Stimulated activated CD8-positive, alpha-beta memory T cell treated with anti-CD3 and anti-CD28 coated beads, Interleukin-15, amount 100 ng/mL, for 4 hours (primary cell): ENCODE measurements at places on chromosomes 7 and 10.

DNA sequence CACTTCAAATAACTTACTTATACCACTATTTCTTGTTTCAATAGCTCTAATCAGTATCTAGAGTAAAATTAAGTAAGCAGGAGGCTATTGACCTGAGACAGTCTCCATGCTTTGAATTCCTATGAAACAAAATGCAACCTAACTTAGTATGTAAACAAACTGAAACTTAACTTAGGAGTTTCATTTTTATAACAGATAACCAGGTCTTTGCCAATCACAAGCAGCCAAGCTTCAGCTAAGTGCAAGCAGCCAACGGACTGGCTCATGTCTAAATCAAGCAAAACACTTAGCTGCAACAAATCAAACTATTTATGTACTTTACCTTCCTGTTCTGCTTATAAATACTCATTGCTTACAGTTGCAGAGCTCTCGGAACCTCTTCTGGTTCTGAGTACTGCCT lies 4.4 kb upstream of the GSTK1 start:
- DNase-seq, result no peak

DNA sequence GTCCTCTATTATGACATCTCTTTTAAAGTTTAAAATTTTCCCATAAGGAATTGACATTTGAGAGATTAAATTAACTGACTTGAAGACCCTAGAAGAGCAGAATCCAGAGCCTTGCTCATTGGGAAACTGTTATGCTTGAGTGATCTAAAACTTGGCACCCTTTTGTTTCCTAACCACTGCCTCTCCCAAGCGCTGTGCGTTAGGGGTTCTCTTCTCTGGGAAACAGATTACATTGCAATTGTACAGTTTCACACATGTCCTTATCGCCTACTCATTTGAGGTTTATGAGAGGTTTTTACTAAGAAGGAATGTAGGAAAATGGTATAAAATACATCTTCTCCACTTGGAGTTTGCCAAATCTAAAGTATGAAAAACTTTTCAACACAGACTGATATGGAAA lies 126.8 kb upstream of the AMPH start:
- DNase-seq, result no peak

GRCh38 chr7:28708033-28708951 lies 249.8 kb downstream of the TRIL start:
- no peak for DNase-seq

- no peak for DNase-seq
These were observed 16.7 kb upstream of the HMX3 start for GRCh38 chr10:123119081-123119480.

DNA sequence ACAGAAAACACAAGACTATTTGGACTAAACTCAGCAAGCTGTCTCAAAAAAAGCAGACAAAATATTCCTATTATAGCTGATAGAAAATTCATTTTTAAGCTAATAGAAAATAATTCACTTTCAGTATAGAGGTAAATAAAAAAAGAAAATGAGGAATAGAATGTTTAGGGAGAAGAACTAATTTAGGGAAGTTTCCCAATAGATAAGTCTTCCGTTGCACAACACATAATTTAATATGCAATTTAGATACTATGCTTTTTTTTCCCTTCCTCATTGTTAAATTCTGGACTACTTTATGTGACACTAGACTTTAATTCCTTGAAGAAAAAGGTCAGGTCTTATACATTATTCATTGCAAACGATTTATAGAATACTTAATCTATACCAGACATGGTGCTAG lies 10.3 kb downstream of the PNPLA8 start:
- no peak for DNase-seq

DNA sequence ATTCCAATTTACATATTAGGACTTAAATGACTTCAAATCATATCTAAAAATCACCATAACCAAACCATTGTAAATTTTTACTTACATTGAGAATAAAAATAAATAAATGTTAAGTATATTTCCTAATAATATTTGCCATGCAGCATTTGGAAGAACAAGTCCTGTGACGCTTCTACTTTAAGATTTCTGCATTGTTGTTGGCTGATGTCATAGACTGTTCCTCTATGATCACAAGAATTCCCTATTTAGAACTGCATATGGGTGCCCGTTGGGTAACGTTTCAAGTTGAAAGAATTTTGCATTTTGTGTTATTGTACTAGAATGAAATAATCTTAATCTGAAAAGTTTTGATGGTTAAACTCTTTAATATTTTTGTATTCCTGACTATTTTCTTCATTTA lies 5.1 kb upstream of the ITGB1 start:
- no peak for DNase-seq

GRCh38 chr7:41033500-41033899 lies 669.4 kb downstream of the INHBA start:
- DNase-seq, result no peak

DNA sequence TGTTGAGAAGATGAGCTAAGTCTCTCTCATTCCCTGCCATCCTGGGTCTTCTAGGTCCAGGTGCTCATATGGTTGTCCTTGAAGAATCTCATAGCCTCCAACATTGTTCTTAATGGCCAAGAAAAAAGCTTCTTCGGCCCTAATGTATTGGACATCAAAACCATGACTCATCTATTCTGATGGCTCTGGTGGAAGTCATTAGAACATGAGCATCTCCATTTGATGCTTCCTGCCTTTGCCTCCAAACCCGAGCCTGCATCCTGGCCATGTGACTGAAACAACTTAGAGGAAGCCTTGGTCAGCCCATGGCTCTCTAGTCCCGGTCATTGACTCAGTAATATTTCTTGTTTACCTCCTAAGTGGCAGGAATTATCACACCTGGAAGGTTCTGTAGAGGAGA lies 264.1 kb upstream of the FZD8 start:
- DNase-seq, result no peak

GRCh38 chr10:8052341-8052955 lies 2.0 kb upstream of the GATA3 start:
- DNase-seq, result no peak

GRCh38 chr7:118169146-118169545 lies 14.8 kb upstream of the LSM8 start:
- DNase-seq, result no peak

GRCh38 chr7:340200-340937 lies 50.4 kb downstream of the FOXL3 start:
- DNase-seq, result no peak

DNA sequence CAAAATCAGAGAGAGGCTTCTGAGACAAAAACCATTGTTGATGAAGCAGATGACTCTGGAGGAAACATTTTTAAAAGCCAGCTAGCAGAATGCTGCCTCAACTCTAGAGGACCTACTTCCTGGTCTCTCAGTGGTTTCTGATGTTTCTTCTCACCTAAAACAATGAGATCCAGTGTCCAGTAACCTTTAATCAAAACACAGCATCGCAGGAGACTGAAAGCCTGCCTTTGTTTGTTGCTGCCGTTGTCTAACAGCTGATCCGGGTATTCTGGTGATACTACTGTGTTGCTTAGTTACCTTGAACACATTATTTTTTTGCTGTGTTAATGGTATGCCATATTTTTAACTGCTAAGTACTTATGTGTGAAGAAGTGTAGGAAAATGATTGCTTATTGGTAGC lies 70.9 kb downstream of the WIPF3 start:
- no peak for DNase-seq

DNA sequence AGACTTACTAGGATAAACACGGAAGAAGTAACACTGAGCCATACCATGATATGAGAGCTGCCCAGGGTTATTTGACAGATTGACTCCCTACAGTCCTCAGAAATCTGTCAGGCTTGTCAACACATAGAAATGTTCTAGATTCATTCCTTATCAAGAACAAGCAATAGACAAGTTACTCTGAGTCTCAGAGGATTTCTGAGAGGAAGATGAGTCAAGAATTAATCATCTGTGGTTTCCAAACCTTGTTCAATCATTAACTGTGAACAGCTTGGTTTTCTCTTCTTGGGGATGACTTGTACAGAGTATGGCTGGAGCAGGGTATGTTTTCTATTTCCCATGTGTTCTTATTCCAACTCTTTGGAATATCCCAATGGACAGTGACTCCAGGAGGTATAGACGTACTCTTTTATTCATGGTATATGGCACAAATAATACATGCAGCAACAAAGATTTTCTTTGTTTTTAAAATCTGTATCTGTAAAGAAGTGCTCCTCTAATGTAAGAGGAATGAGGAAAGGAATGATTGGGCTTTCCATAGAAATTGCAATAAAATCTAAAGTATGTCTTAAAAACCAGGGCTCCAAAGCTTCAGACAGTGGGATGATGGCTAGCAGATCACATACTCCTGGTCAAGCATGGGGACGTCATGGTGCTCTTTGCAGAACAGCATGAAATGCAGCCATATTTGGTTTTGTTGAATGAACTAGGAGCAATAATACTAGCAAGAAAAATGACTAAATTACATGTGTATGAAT lies 11.9 kb upstream of the SFR1 start:
- DNase-seq, result no peak

DNA sequence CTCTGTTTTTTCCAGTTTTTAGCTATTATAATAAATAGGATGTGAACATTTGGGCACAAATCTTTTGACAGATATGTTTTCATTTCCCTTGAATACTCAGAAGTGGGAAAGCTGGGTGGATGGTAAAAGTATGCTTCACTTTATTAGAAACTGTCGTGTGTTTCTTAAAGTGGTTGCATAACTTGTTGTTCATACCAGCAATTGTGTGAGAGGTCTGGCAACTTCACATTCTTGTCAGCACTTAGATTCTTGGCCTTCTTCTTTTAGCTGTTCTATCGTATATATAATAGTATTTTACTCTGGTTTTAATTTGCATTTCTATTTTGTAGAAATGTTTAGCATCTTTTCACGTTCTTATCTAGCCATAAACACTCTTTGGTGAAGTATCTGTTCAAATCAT lies 894.4 kb downstream of the KCNMA1 start:
- DNase-seq, result no peak

DNA sequence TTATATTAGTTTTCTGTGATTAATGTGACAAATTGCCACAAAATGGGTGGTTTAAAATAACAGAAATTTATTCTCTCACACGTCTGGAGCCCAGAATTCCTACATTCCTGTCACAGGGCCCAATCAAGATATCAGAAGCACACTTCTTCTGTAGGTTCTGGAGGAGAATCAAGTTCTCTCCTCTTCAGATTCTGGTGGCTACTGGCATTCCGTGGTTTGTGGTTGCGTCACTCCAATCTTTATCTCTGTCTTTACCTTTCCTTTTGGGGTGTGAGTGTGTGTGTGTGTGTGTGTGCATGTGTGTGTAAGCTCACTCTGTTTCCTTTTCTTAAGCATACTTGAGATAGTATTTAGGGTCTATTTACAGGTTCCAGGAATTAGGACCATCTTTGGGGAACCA lies 115.5 kb upstream of the DKK1 start:
- no peak for DNase-seq

- no peak for DNase-seq
These were observed 247.8 kb upstream of the FOXK1 start for GRCh38 chr7:4434306-4434705.

DNA sequence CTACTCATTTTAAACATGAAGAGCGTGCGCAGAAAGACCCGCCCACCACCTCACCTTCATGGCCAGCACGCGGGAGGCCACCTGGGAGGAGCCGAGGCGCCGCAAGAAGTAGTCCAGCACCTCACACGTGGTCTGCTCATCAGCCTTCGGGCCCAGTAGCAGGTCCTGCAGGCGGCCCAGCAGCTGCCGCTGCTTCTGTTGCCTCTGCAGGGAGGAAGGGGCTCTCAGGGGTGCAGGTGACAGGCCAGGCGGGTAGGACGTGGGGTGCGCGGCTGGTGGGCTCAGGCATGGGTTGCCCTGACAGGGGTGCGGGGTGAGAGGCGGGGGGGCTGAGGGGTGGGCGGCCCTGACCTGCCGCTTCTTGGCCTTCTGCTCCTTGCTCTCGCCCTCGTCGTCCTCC lies 17.6 kb downstream of the INTS1 start:
- DNase-seq, result no peak

DNA sequence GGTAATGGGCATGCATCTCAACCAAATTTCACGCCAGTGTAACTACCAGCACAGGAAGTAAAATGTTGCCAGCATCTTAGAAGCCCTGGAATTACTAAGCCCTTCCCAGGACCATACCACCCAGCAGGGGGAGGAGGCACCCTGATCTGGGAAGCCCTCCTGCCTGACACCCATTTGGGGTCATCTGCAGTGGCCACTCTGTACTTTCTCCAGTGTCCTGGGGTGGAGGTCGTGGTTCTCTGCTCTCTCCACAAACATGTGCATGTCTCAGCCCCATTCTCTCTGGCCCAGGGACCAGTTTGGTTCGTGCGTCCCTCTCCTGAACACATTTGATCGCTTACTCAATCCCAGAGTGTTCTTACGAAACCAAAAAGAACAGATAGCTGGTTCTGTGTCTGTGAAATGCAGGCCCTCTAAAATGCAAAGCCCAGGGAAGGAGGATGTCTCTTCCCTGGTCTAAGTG lies 9.4 kb upstream of the LRRC27 start:
- DNase-seq, result no peak

DNA sequence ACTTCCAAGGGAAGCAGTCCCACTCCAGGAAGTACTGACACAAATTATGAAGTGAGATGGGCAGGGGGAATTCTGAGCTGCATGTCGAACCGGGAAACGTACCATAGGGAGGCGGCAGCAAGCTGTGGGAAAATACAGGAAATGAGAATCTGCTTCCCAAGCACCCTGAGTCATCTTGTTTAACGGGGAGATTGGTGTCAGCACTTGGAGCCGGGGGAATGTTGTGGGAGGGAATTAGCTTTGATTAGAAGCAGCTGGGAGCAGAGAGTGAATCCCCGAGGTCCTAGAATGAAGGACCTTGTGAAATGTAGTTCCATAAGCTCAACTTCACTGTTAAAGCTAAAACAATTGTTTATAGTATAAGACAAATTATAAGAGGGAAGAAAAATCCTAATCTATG lies 141.4 kb upstream of the PRKCQ start:
- no peak for DNase-seq

DNA sequence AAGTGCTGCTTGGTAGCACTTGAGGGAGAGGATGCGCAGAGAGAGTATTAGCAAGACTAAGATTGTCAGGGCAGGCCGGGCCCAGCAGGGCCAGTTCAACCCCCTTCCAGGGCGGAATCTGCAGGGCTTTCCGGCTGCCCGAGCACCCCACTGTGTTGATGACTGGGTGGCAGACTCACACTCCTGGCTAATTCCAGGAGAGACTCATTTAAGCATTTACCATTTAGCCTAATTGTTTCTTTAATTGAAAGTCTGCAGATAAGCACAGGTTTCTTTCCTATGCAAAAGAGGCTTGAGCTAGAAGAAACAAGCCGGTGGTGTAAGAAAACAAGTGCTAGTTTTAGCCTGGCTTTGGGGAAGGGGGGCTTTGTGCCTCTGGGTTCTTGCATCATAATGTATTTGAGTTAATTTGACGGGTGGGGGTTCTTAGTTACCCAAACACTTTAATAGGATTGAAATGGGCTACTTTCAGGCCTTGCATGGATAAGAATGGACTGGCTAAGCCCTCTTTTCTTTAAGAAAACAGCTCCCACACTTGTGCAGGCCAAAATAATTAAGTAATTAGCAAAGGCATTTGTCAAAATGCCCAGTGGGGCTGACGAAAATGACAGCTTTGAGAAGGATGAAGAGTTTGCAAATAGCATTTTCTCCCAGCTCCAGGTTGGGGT lies 201.3 kb downstream of the MYOF start:
- no peak for DNase-seq

DNA sequence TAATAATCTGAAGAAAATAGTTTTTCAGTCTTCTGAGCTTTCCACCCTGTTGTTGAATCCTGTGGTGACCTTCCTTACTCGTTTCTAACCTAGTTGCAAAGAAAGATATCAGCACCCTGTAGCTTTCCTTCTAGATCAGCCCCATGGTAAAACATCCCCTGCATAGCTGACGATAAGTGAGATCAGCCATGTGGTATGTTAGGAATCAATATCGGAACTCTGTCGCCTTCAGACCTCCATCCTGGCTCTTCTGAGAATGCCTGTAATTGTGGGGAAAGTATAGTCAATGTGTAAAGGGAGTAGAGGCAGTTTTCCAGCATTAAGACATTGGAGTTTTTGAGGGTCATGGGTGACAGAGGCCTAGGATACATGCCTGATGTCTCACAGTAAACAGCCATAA lies 151.8 kb downstream of the LRRC4 start:
- no peak for DNase-seq
